Left cardiac atrium (tissue), 4 donors: ENCODE measurements at places on chromosomes 1 and 21.

GRCh38 chr1:81800695-81801650 is at the start of gene ADGRL2:
TSS of gene ADGRL2 (plus strand) at chr1:81800934. CDS start at chr1:81836985, 36,051 bp downstream.
- DNase-seq, result peak; percentile 78

DNA sequence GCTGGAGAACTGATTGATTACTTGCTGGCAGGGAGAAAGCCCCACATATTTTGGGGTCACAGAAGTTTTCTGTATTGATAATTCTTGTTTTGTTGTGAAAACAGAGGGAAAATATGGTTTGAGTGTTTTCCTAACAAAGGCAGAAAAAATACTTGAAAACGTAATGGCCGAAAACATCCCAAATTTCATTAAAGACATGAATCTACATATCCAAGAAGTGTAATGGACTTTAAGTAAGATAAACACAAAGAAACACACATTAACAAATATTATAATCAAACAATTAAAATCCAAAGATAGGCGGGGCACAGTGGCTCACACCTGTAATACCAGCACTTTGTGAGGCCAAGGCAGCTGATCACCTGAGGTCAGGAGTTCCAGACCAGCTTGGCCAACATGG is 39.6 kb downstream of the SHCBP1L start:
- DNase-seq, result no peak

GRCh38 chr1:238789916-238790667 is 596.3 kb upstream of the CHRM3 start:
- DNase-seq, result no peak

DNA sequence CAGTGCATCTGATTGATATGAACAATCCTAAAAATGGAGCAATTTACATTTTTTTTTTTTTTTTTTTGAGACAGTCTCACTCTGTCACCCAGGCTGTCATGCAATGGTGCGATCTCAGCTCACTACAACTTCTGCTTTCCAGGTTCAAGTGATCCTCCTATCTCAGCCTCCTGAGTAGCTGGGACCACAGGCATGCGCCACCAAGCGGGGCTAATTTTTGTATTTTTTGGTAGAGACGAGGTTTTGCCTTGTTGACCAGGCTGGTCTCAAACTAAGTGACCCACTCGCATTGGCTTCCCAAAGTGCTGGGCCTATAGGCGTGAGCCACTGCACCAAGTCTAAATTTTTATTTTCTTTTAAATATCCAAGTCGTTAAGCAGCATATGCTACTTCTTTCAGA is 109.0 kb downstream of the FAF1 start:
- DNase-seq, result no peak

GRCh38 chr21:38476385-38476784 is 21.9 kb downstream of the ERG start:
- DNase-seq, result peak; percentile 33

DNA sequence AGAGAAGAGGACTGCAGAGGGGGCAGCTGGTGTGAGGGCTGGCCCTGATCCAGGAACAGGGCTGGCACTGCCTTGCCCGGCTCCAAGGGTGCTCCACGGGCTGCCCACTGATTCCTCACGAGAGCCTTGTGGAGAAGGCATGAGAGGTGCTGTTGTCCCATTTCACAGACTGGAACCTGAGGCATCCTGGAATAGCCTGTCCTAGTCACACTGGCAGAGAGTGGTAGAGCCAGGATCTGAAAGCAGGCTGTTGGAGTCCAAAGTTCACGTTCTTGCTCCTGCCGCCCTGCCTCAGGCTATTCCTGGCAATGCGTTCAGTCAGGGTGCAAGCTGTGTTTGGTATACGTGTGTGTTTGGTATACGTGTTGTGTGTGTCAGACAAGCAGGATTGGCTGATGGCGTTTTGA is 1.8 kb downstream of the RER1 start:
- no peak for DNase-seq

GRCh38 chr1:208179961-208180409 is 64.2 kb downstream of the PLXNA2 start:
- no peak for DNase-seq

DNA sequence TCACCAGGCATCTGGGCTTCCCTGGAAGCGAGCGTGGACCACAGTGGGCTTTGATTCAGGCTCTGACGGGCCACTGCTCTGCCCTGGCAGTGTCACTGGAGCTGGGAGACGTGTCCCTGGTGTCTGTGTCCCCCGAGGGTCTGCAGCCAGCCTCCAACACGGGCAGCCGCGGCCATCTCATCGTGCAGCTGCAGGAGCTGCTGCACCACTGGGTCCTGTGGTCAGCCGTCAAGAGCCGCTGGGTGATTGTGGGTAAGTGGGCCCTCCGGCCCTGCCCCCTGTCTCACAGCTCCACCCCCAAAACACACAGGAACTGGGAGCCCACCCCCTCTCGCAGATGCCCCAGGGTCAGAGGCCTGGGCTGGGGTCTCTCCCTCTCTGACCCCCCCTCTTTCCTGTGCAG is 40.7 kb downstream of the DISP3 start:
- no peak for DNase-seq

- DNase-seq, result no peak
These were observed 145.3 kb downstream of the PSMG1 start for GRCh38 chr21:39037807-39038405.
